ENCODE measurements at places on chromosomes 13 and 19. TPM values are rescaled to one million over a fixed set of nuclear protein-coding genes. Genes with fewer than 3 reads are reported as not detected.
A peak's percentile ranks its signal among the peaks of the same experiment; 100 is the strongest.

UPK1A gene
- total RNA-seq: not detected

DNA sequence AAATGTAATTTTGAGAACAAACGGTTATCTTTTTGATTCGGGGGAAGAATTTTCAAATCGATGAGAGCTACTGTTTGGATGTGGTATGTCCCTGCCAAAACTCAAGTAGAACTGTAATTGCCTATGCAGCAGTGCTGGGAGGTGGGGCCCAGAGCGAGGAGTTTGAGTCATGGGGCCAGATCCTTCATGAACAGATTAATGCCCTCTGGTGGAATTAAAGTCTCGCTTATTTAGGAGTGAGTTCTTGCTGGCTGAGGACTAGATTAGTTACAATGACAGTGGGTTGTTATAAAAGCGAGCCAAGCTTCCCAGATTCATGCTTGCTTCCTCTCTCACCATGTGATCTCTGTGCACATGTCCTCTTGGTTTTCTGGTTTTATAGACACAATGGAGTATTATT, 11.8 kb upstream of the PRR20A start:
- DNase-seq: peak; percentile 13

PRR22 gene
- 5.6 TPM for total RNA-seq

GRCh38 chr13:112877539-112877938, 91.5 kb upstream of the MCF2L start:
- no peak for DNase-seq

GRCh38 chr13:114145256-114145655, 12.8 kb upstream of the RASA3 start:
- no peak for DNase-seq

ARRDC5 gene
- total RNA-seq: not detected

GRCh38 chr13:97248243-97248642, 26.1 kb downstream of the MBNL2 start:
- no peak for DNase-seq

RNF225 gene
- not detected for total RNA-seq

- no peak for DNase-seq
Measured at GRCh38 chr13:71338070-71338469, 528.9 kb downstream of the DACH1 start.

DNA sequence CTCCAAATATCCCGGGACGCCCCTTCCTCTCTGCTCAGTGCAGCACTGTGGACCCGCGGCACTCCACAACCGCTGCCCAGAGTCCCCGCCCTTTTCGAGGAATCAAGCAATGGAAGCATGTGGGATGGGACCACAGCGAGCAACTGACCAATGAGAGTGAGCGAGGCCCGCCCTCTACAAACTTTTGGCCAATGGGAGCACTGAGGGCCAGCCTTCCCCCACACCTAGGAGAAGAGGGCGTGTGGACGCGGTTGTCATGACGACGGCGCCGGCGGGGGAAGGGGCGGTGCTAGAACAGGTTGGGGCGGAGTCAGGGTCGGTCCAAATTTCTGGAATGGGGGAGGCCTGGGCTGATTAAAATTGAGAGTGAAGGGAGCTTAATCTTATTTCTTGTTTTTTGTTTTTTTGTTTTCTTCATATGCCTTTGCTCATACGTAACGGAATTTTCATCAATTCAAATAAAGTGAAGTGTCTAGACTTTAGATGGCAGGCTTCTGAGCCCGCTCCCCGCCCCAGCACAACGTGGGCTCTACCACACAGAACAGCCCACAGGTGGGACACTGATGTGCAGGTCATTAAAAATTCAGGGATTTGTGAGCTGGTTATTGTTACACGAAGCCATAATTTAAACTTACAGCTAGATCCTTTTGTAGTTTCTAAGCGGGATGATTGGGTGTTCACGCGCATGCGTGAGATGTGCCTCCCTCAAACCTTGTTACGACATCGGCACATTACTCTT, at the start of gene DNAAF3:
TSS of gene DNAAF3 (minus strand) at position 84 of the 739 bp plus-strand sequence. CDS start 200 bp downstream, outside the sequence.
- peak; percentile 99 for DNase-seq

DNA sequence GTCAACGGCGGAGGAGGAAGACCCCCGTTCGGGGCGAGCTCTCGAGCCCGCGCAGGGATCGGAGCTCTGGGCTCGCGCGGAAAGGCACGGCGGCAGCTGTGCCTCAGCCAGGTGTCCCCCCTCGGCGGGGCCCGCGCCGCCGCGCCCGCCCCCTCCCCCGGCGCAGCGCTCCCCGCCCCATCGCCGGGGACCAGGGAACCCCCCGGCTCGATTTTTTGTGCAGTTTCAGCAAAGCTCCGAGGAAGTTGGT, 110.0 kb downstream of the KCNRG start:
- DNase-seq: no peak

- DNase-seq: peak; percentile 18
Measured at GRCh38 chr13:86464193-86464592, 665.0 kb upstream of the SLITRK6 start.

GRCh38 chr13:111490611-111491010, 170.2 kb downstream of the TEX29 start:
- DNase-seq: no peak

- DNase-seq: no peak
Measured at GRCh38 chr19:3537101-3537437, 1.9 kb upstream of the TEKTIP1 start.

DNA sequence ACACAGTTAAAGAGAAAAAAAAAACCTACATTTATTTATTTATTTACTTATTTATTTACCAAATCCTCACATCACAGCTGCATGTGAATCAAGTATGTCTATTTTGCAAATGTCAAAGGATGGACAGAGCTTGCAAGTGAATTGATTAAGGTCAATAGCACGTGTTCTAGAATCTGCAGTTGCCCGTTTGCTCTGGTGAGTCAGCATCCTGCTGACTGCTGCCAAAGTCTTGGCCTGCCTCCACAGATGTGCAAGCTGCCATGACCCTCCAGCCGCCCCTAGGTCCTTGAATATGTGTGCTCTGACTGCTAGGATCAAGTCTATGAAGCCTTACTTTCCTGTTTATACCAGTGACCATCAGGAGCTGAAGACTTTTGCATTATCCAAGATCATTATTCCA, 320.6 kb downstream of the GPC5 start:
- peak; percentile 7 for DNase-seq

GRCh38 chr13:45678282-45678681, 23.8 kb upstream of the CBY2 start:
- DNase-seq: peak; percentile 21

GRCh38 chr13:51520524-51520923, 63.7 kb upstream of the WDFY2 start:
- DNase-seq: peak; percentile 45

DNA sequence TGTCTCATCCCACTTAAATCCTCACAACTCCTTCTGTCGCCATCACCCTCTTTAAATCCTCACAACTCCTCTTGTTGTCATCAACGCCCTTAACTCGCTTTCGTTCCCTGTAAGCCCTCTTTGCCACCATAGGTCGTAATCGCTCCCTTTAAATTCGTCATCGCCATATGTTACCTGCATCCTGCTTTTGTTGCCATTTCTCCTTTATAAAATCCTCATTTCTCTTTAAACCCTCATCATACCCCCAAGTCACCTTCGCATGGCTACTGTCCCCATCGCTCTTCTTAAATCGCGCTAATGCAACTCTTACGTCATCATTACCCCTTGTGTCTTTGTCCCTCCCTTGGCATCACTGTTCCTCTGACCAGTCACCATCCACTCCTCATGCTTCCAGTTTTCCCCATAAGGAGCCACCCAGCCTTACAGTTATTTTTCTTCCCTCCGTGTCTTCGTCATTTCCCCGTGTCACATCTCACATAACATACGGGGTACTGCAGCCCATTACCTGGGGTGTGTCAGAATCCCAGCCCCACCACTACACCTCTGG, 539 bp downstream of the PLD3 start:
- DNase-seq: peak; percentile 26

DNA sequence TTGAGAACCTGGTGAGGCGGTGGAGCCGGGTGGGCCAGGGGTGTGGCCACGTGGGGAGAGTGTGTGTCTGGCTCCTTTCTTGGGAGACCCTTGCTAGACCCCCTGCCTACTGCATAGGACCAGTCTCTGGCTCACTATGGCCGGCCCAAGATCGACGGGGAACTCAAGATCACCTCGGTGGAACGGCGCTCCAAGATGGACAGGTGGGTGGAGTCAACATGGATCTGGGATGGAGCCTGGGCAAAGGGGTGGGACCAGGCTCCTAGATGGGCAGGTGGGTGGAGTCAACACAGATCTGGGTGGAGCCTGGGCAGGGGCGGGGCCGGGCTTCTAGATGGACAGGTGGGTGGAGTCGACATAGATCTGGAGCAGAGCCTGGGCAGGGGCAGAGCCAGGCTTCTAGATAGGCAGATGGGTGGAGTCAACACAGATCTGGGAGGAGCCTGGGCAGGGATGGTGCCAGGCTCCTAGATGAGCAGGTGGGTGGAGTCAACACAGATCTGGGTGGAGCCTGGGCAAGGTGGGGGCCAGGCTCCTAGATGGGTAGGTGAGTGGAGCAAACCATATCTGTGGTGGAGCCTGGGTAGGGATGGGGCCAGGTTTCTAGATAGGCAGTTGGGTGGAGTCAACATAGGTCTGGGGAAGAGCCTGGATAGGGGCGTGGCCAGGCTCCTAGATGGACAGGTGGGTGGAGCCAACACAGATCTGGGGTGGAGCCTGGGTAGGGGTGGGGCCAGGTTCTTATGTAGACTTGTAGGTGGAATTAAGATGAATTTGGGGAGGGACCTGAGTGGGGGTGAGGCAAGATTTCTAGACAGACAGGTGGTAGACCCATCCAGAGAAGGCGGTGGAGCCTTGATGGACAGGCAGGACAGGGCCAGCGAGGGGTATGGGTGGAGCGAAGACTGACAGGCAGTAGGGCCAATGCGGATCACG, 56.5 kb downstream of the VAV1 start:
- DNase-seq: peak; percentile 81

CCL25 gene
- not detected for total RNA-seq

DNA sequence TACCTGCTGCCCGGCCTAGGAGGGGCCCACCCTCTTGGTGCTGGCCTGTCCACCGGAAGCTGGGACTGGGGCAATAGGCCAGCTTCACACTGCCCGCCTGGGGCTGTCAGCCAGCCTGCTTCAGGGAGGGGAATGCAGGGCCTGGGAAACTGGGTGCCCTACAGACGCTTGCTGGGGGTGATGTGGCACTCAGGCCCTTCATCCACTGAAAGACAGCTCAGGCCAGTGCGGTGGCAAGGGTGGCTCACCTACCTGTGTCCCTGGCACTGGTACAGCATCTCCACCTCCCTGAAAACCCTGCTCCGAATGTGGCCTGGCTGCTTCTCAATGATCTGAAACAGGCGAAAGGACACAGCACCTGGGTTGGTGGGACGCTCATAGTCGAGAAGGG, 7.8 kb downstream of the MKNK2 start:
- no peak for DNase-seq

GRCh38 chr19:12647047-12647446, 19.5 kb downstream of the MAN2B1 start:
- no peak for DNase-seq

- no peak for DNase-seq
Measured at GRCh38 chr13:77233159-77233558, 93.7 kb downstream of the MYCBP2 start.

LHB gene
- total RNA-seq: not detected

DNA sequence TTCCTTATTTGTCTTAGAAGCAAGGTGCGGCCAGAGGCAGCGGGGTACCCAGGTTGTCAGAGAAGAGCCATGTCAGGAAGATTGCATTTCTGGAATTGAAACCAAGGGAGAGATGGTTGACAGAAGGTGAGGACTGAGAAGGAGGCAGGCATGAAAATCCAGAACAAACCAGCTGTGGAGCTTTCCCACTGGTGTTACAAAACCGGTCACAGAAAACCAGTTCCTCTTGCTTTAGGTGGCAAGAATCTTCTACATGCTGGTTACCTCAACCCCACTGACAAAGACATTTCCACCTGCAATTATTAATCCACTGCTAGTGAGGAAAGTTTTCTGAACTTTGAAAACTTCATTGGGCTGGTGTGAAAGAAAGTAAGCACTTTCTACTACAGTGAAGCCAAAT, 64.0 kb upstream of the MED4 start:
- DNase-seq: no peak

- DNase-seq: no peak
Measured at GRCh38 chr19:37928527-37929286, 21.7 kb downstream of the SIPA1L3 start.

DNA sequence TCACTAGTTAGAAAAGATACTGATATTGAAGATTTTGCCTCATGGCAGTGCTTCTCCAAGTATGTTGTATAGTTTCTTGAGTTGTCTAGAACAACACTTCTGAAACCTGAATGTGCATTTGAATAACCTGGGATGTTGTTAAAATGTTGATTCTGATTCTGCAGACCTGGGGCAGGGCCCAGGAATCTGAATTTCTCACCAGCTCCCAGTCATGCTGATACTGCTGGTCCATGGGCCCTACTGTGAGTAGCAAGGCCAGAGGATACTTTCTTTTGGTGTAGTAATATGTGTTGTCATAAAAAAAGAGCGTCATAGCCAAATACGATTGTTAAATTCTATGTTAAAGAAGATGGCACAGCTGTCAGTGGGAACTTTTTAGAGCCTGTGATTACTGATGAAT, 41.6 kb upstream of the C1QTNF9 start:
- DNase-seq: no peak

- no peak for DNase-seq
Measured at GRCh38 chr19:51994048-51994644, 7.5 kb upstream of the ZNF350 start.

ZNF665 gene
- 0.81 TPM for total RNA-seq

GRCh38 chr19:21109116-21109515, 27.1 kb downstream of the ZNF714 start:
- no peak for DNase-seq

DNA sequence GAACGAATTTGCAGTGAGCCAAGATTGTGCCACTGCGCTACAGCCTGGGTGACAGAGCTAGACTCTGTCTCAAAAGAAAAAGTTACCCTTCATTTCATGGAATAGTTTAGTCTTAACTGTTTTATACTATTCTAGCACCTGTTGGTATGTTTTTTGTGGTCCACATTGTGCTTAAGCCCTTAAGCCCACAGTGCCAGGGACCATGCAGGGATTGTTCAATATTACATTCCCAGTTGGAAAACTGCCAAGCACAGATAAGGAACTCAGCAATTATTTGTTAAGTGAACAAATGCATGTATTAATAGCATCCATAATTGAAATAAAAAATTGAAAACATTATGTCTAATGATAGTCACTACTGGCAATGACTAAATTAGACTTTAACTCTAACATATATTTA, 193.5 kb downstream of the PCDH17 start:
- DNase-seq: no peak

DNA sequence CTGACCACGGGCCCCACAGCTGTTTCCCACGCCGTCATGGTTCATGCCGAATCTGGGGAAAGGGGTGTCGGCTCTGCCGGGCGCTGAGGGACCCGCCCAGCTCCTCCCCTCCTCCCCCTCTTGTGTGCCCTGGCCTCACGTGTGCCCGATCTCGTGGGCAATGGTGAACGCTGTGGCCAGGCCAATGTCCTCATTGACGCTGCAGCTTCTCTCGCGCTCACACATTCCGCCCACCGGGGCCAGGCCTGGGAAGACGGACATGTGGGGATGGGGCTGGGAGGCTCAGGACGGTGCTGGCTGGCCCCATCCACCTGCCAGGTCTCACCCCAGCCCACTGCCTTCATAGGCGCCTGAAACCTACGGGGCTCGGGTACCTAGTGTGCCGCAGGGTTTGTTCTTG, 14.3 kb downstream of the ADAMTS10 start:
- no peak for DNase-seq

GRCh38 chr13:77853703-77854102, 64.9 kb downstream of the EDNRB start:
- DNase-seq: no peak

Data from PC-3 (cell line).